ENCODE measurements at places on chromosomes 11 and 22. TPM values are rescaled to one million over a fixed set of nuclear protein-coding genes. Genes with fewer than 3 reads are reported as not detected.

The SOX6 gene
- total RNA-seq: 47.6 TPM

The DEUP1 gene
- total RNA-seq: not detected

- H3K27me3 ChIP-seq: peaks cover 72% of the 10 kb centered on the region
- no peaks in the 10 kb centered on the region for H3K36me3 ChIP-seq
These were observed 300.5 kb downstream of the MIAT start for GRCh38 chr22:26957897-26958296.

GRCh38 chr11:87456499-87456898 is 418.8 kb downstream of the TMEM135 start:
- H3K36me3 ChIP-seq: no peaks in the 10 kb centered on the region
- no peak for DNase-seq
- no peak overlapping the region for H3K27ac ChIP-seq
- peaks cover 12% of the 10 kb centered on the region for H3K4me1 ChIP-seq

The B3GAT3 gene
- total RNA-seq: 11.3 TPM

GRCh38 chr22:21712751-21713427 is 22.7 kb downstream of the YPEL1 start:
- H3K27me3 ChIP-seq: no peaks in the 10 kb centered on the region
- H3K4me3 ChIP-seq: no peak overlapping the region
- peak overlapping the region; percentile 83 for H3K27ac ChIP-seq
- peak; percentile 58 for DNase-seq

- H3K4me3 ChIP-seq: no peak overlapping the region
- no peaks in the 10 kb centered on the region for H3K36me3 ChIP-seq
- DNase-seq: no peak
These were observed 24.5 kb upstream of the RAB1B start for GRCh38 chr11:66243782-66244535.

GRCh38 chr11:68036717-68037239 is 2.0 kb upstream of the TCIRG1 start:
- no peak overlapping the region for H3K4me3 ChIP-seq
- H3K27ac ChIP-seq: peak overlapping the region; percentile 77
- no peaks in the 10 kb centered on the region for H3K36me3 ChIP-seq
- peaks cover 25% of the 10 kb centered on the region for H3K4me1 ChIP-seq
- peak; percentile 64 for DNase-seq

GRCh38 chr22:44440224-44441160 is 57.5 kb downstream of the RTL6 start:
- DNase-seq: no peak
- no peaks in the 10 kb centered on the region for H3K27me3 ChIP-seq
- no peaks in the 10 kb centered on the region for H3K4me1 ChIP-seq
- H3K36me3 ChIP-seq: no peaks in the 10 kb centered on the region
- no peak overlapping the region for H3K27ac ChIP-seq

The BUD13 gene
- total RNA-seq: 11.4 TPM

- DNase-seq: no peak
- H3K27me3 ChIP-seq: no peaks in the 10 kb centered on the region
- H3K4me3 ChIP-seq: no peak overlapping the region
- no peak overlapping the region for H3K27ac ChIP-seq
- peaks cover 29% of the 10 kb centered on the region for H3K36me3 ChIP-seq
- H3K4me1 ChIP-seq: no peaks in the 10 kb centered on the region
These were observed 39.2 kb downstream of the TMEM135 start for GRCh38 chr11:87076874-87077429.

DNA sequence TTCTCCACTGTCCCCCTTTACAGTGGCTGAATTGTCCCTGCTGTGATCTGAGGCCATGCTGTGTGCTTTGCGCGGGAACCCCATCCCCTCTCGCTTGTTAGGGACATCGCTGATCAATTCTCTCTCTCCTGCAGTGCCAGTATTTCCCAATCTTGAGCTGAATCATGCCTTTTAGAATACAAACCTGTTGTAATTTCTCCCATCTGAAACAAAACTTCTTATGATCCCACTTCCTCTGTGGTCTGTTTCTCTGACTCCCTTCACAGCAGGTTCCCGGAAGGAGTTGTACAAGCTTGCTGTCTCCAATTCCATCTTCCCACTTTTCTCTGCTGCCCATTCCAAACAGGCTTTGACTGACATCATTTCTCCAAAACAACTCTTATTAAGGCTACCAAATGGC is 16.8 kb downstream of the ADAMTS15 start:
- H3K4me3 ChIP-seq: no peak overlapping the region
- no peak overlapping the region for H3K27ac ChIP-seq
- H3K27me3 ChIP-seq: no peaks in the 10 kb centered on the region

GRCh38 chr11:120608760-120609211 is 97.2 kb downstream of the GRIK4 start:
- H3K36me3 ChIP-seq: no peaks in the 10 kb centered on the region
- peaks cover 4% of the 10 kb centered on the region for H3K27me3 ChIP-seq
- no peaks in the 10 kb centered on the region for H3K4me1 ChIP-seq
- no peak for DNase-seq
- no peak overlapping the region for H3K4me3 ChIP-seq

- H3K4me3 ChIP-seq: no peak overlapping the region
- peaks cover 32% of the 10 kb centered on the region for H3K4me1 ChIP-seq
- DNase-seq: no peak
- peak overlapping the region; percentile 50 for H3K27ac ChIP-seq
These were observed 58.3 kb downstream of the HSD17B12 start for GRCh38 chr11:43738600-43739409.

The CCDC87 gene
- not detected for total RNA-seq

DNA sequence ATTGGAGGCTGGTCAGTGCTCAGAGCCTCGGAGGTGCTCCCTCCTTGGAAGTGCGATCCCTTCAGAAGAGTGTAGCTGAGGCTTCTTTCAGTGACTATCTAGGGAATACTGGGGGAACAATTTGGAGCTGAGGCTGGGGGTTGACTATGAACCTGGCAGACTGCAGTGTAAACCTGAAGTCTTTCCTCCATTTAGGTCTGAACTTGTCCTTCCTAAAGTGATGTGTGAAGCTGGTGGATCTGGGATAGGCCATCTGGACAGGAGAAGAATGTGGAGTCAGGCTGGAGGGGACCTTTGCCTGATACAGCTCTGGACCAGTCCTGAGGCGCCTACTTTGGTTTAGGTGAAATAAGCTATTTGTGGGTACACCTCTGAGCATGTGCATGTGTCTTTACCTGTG is 3.5 kb upstream of the INSC start:
- H3K4me1 ChIP-seq: peaks cover 5% of the 10 kb centered on the region
- H3K4me3 ChIP-seq: no peak overlapping the region
- no peaks in the 10 kb centered on the region for H3K36me3 ChIP-seq

DNA sequence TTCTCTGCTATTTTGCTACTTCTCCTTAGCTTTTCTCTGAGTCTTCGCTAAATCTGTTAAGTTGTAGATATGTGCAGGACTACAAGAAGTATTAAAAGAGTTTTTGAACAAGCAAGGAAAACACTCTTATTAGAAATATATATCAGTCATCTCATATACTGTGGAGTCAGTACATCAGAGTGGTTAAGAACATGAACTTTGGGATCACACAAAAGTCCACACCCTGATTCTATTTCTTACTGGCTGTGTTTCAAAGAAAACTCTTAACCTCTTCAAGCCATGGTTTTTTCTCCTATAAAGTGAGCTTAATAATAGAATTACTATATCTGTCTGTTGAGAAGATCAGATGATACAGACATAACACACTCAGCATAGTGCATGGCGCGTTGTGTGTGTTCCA is 29.5 kb downstream of the MMP13 start:
- H3K36me3 ChIP-seq: no peaks in the 10 kb centered on the region
- DNase-seq: no peak
- no peak overlapping the region for H3K27ac ChIP-seq
- no peaks in the 10 kb centered on the region for H3K27me3 ChIP-seq
- H3K4me3 ChIP-seq: no peak overlapping the region
- no peaks in the 10 kb centered on the region for H3K4me1 ChIP-seq

- DNase-seq: no peak
- no peak overlapping the region for H3K27ac ChIP-seq
- H3K27me3 ChIP-seq: no peaks in the 10 kb centered on the region
- no peaks in the 10 kb centered on the region for H3K4me1 ChIP-seq
- H3K4me3 ChIP-seq: no peak overlapping the region
These were observed 1554.7 kb upstream of the TENM4 start for GRCh38 chr11:80995523-80995922.

- H3K36me3 ChIP-seq: no peaks in the 10 kb centered on the region
- no peaks in the 10 kb centered on the region for H3K4me1 ChIP-seq
- H3K4me3 ChIP-seq: no peak overlapping the region
- no peak for DNase-seq
- H3K27ac ChIP-seq: no peak overlapping the region
These were observed 23.6 kb upstream of the OR6M1 start for GRCh38 chr11:123829745-123830144.

DNA sequence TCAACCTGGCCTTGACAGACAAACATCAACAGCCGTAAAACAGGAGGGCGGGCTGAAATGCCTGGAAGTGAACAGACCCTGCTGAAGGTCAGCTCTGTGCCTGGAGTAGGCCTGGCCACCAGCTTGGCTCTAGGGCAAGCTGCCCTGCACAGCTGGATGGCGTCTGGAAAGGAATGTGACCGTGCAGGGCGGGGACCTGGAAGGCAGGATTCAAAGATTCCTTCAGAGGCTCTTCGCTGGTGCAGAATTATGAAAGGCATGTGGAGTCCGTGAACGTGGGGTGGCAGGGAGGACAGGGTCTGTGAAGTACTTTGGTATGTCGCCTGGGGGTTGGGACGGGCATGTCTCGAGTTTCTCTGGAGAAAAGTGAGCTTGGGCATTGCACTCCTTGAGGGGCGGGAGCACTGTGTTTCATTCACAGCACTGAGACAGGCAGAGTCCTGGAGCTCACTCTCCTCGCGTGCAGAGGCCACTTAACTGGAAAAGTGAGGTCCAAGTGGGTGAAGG is 1.5 kb downstream of the EHD1 start:
- H3K27me3 ChIP-seq: no peaks in the 10 kb centered on the region
- H3K4me3 ChIP-seq: peak overlapping the region; percentile 99
- H3K36me3 ChIP-seq: no peaks in the 10 kb centered on the region
- peak overlapping the region; percentile 97 for H3K27ac ChIP-seq
- H3K4me1 ChIP-seq: peaks cover 59% of the 10 kb centered on the region

- peaks cover 69% of the 10 kb centered on the region for H3K27me3 ChIP-seq
- DNase-seq: no peak
- no peak overlapping the region for H3K27ac ChIP-seq
- H3K36me3 ChIP-seq: no peaks in the 10 kb centered on the region
- H3K4me1 ChIP-seq: no peaks in the 10 kb centered on the region
These were observed 25.1 kb upstream of the EIF3D start for GRCh38 chr22:36554098-36554497.

DNA sequence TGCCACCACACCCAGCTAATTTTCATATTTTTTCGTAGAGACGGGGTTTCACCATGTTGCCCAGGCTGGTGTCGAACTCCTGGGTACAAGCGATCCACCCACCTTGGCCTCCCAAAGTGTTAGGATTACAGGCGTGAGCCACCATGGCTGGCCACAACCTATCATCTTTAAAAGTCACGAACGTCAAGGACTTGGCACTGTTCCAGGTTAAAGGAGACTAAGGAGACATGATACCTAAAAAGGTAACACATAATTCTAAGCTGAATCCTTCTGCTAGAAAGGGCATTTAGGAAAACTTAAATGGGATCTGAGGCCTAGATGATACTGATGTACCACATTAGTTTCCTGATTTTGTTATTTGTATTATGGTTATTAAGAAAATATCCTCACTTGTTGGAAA is 43.3 kb upstream of the SYT9 start:
- no peaks in the 10 kb centered on the region for H3K36me3 ChIP-seq
- H3K27ac ChIP-seq: no peak overlapping the region
- no peak for DNase-seq
- H3K27me3 ChIP-seq: no peaks in the 10 kb centered on the region

The RPLP2 gene
- total RNA-seq: 1,463 TPM

DNA sequence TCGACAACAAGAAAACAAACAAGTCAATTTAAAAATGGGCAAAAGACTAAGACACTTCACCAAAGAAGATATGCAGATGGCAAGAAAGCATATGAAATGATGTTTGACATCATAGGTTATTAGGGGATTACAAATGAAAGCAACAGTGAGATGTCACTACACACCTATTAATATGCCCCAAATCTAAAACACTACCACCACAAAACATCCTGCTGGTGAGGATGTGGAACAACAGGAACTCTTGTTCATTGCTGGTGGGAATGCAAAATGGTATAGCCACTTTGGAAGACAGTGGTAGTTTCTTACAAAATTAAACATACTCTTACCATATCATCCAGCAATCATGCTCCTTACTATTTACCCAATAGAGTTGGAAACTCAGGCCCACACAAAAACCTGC is 29.0 kb downstream of the PRRG4 start:
- peaks cover 5% of the 10 kb centered on the region for H3K27me3 ChIP-seq
- H3K4me3 ChIP-seq: no peak overlapping the region
- no peak for DNase-seq
- no peak overlapping the region for H3K27ac ChIP-seq
- no peaks in the 10 kb centered on the region for H3K4me1 ChIP-seq

The CCDC157 gene
- total RNA-seq: 0.59 TPM

GRCh38 chr11:121829159-121829643 is 286.8 kb downstream of the BLID start:
- peak; percentile 32 for DNase-seq
- no peaks in the 10 kb centered on the region for H3K36me3 ChIP-seq
- no peak overlapping the region for H3K27ac ChIP-seq
- H3K4me1 ChIP-seq: no peaks in the 10 kb centered on the region
- no peak overlapping the region for H3K4me3 ChIP-seq

- no peaks in the 10 kb centered on the region for H3K27me3 ChIP-seq
- H3K36me3 ChIP-seq: no peaks in the 10 kb centered on the region
- peak overlapping the region; percentile 89 for H3K27ac ChIP-seq
- peaks cover 48% of the 10 kb centered on the region for H3K4me1 ChIP-seq
- peak overlapping the region; percentile 84 for H3K4me3 ChIP-seq
These were observed 1.6 kb downstream of the PKNOX2 start for GRCh38 chr11:125165843-125166763.

The HEPACAM gene
- total RNA-seq: not detected

- peak; percentile 82 for DNase-seq
- no peaks in the 10 kb centered on the region for H3K27me3 ChIP-seq
- H3K36me3 ChIP-seq: no peaks in the 10 kb centered on the region
- peak overlapping the region; percentile 74 for H3K4me3 ChIP-seq
These were observed 36.1 kb downstream of the LIMK2 start for GRCh38 chr22:31248138-31248745.

GRCh38 chr22:17629641-17630040 is 1.1 kb upstream of the ATP6V1E1 start:
- H3K4me3 ChIP-seq: peak overlapping the region; percentile 99
- peaks cover 14% of the 10 kb centered on the region for H3K4me1 ChIP-seq
- no peaks in the 10 kb centered on the region for H3K27me3 ChIP-seq
- H3K36me3 ChIP-seq: no peaks in the 10 kb centered on the region

The CDC42EP2 gene
- total RNA-seq: 4.9 TPM

- no peaks in the 10 kb centered on the region for H3K36me3 ChIP-seq
- H3K27ac ChIP-seq: no peak overlapping the region
- no peak for DNase-seq
- no peak overlapping the region for H3K4me3 ChIP-seq
- H3K27me3 ChIP-seq: no peaks in the 10 kb centered on the region
These were observed 50.9 kb downstream of the RPS6KA4 start for GRCh38 chr11:64409707-64410403.

GRCh38 chr11:534396-535209 is 773 bp downstream of the HRAS start:
- peaks cover 30% of the 10 kb centered on the region for H3K4me1 ChIP-seq
- no peak for DNase-seq
- H3K4me3 ChIP-seq: peak overlapping the region; percentile 73
- H3K36me3 ChIP-seq: no peaks in the 10 kb centered on the region

Measured in psoas muscle (tissue), 8 donors.